ENCODE measurements at places on chromosomes 5 and 9. TPM values are rescaled to one million over a fixed set of nuclear protein-coding genes. Genes with fewer than 3 reads are reported as not detected.

Gene GRAMD2B
- 13.4 TPM for total RNA-seq

Gene SLC36A1
- 4.8 TPM for total RNA-seq

Gene C6
- not detected for total RNA-seq

Gene CDKN2B
- total RNA-seq: 1.8 TPM

Gene IRX2
- total RNA-seq: 0.72 TPM

Gene TMEM174
- total RNA-seq: not detected

Gene ITGA1
- 33.5 TPM for total RNA-seq

Gene CER1
- 5.2 TPM for total RNA-seq

Gene CKMT2
- total RNA-seq: 0.18 TPM

Gene PLPPR1
- total RNA-seq: 0.15 TPM

Gene PCDHA8
- total RNA-seq: 1.6 TPM

Gene RARS1
- 88.5 TPM for total RNA-seq

Gene PTGDS
- total RNA-seq: not detected

Gene STKLD1
- 0.64 TPM for total RNA-seq

Gene CYSRT1
- total RNA-seq: 1.4 TPM

Gene FAM200C
- total RNA-seq: 3.2 TPM

Gene HRCT1
- total RNA-seq: 0.87 TPM

Gene KIF12
- 0.26 TPM for total RNA-seq

Gene EGFL7
- 945 TPM for total RNA-seq

Gene TRIM36
- total RNA-seq: 9.9 TPM

Gene SLC25A46
- 31.6 TPM for total RNA-seq

Gene NTRK2
- total RNA-seq: not detected

Gene TMEM141
- 73.0 TPM for total RNA-seq

Gene FAM153A
- not detected for total RNA-seq

Gene PITX1
- total RNA-seq: 0.87 TPM

Gene MYOT
- total RNA-seq: not detected

Gene DNM1
- total RNA-seq: 8.0 TPM

Gene BASP1
- 95.2 TPM for total RNA-seq

Gene SAPCD2
- total RNA-seq: 1.0 TPM

Gene PCDHGA1
- 1.4 TPM for total RNA-seq

Gene DMRTA1
- total RNA-seq: 6.3 TPM

Gene C1QTNF2
- total RNA-seq: not detected

Gene GABRA6
- total RNA-seq: not detected

Gene CDKN2B-AS1
- 0.36 TPM for total RNA-seq

Gene DCAF12
- total RNA-seq: 47.3 TPM

Gene AK1
- total RNA-seq: 63.3 TPM

Gene SYK
- 0.36 TPM for total RNA-seq

Gene ZNF462
- 98.3 TPM for total RNA-seq

Gene SLC27A4
- 23.0 TPM for total RNA-seq

Gene WHRN
- 4.1 TPM for total RNA-seq

Gene SOX30
- 0.15 TPM for total RNA-seq

Gene C5orf46
- not detected for total RNA-seq

Gene CORO2A
- total RNA-seq: 5.5 TPM

Gene PCDHA6
- 2.3 TPM for total RNA-seq

Gene SPINK7
- total RNA-seq: not detected
